ENCODE measurements at places on chromosomes 2 and 18.

- DNase-seq: no peak
Measured at GRCh38 chr18:31438402-31438801, 9.1 kb upstream of the DSG3 start.

- no peak for DNase-seq
Measured at GRCh38 chr2:12452185-12452584, 264.6 kb upstream of the TRIB2 start.

DNA sequence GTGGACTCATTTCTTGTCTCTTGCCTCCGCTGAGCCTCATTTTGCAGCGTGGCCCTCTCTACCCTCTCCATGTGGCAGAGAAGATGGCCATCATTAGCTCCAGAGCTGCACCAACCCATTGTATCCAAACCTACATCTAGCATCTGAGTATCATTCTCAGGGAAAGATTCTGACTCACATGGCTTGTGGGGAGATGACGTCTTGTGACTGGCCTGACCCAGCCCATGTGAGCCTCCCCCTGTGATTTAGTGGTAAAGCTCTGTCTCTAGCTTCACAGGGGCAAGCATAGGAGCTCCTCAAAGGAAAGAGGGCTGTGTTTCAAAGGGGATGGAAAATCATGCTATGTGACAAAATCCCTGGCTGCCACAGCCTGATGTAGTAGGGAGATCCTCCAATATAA lies 87.4 kb upstream of the RBMS1 start:
- no peak for DNase-seq

DNA sequence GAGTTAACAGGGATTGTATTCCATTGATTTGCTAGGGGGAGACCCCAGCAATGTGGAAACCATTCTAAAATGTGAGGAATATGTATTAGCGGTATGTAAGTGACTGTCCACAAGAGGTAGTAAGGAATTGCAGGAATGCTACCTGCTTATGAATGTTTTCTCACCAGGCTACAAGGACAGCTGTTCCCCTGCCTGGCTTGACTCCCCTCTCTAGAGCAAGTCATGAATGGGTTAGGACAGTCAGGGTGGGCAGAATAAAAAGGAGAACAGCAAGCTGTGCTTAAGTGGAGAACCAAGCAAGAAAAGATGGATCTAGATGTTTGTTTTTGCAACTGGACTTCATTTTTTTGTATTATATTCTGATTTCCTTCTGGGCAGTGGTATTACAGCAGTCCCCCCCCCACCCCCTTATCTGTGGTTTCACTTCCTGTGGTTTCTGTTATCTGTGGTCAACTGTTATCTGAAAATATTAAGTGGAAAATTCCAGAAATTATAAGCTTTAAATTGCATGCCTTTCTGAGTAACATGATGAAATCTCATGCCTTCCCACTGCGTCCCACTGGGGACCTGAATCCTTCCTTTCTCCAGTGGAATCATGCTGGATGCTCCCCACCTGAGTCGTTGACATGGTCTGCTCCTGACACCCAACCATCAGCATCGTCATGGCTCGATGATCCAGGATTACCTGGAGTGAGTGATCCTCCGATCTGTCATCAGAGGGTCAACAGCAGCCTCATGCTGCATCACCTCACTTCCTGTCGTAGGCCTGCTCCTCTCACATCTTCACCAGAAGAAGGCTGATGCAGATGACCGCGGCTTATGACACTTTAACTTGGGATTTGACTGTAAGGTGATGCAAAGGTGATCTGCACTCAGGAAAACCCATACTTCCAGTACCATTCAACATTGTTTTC lies 52.2 kb downstream of the VAPA start:
- DNase-seq: no peak

GRCh38 chr18:79486356-79487182 lies 90.8 kb downstream of the NFATC1 start:
- no peak for DNase-seq

DNA sequence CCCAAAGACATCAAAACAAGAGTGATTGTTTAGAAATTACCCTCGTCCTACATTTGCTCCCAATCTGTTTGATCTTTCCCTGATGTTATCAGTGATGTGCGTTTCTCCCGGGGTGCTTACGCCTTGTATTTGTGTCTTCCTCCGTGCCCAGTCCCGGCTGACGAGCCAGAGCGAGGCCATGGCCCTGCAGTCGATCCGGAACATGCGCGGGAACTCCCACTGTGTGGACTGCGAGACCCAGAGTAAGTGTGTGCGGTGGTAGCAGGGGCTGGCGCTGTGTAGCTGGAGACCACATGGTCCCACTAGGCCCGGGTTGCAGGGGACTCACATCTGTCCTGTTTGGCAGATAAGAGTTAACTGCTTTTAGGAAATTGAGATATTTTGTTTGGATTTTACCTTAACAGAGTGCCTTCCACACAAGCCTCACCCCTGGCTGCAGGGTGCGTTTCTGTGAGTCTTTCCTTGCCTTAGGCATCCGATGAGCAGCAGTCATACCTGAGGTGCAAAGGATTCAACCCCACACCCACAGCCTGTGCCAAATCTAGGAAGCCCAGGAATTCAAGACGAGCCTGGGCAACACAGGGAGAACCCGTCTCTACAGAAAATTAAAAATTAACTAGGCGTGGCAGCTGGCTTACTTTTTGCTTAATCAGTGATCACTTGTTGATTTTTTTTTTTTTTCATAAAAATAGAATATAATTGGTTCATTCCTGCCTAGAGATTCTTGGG lies 127.4 kb downstream of the GBX2 start:
- no peak for DNase-seq

GRCh38 chr2:40668425-40668824 lies 216.5 kb upstream of the SLC8A1 start:
- DNase-seq: no peak

DNA sequence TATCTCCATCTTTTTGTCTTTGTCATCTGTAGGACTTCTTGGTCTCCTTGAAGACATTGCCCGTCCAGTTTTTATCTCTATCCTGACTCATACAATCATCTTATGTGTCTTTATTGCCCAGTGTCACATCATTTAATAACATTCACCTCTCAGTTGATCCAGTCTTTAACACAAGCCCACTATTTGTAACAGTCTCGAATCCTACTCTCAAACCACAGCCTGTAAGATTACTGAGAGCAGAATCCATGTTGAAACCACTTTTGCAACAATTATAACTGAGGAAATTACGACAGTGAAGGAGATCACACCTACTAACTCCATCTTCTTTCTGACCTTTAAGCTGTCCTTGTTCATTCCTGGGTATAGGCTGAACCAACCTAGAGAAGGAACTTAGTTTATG lies 1206.0 kb upstream of the ZEB2 start:
- DNase-seq: no peak

- no peak for DNase-seq
Measured at GRCh38 chr2:65639156-65639864, 206.9 kb upstream of the SPRED2 start.

Measured in activated naive CD4-positive, alpha-beta T cell (primary cell).